ENCODE measurements at places on chromosomes 11 and 22. TPM values are rescaled to one million over a fixed set of nuclear protein-coding genes. Genes with fewer than 3 reads are reported as not detected.

- no peaks in the 10 kb centered on the region for H3K36me3 ChIP-seq
- no peak overlapping the region for H3K27ac ChIP-seq
- H3K4me1 ChIP-seq = peaks cover 11% of the 10 kb centered on the region
- no peak for DNase-seq
- H3K27me3 ChIP-seq = no peaks in the 10 kb centered on the region
- H3K4me3 ChIP-seq = no peak overlapping the region
Measured at GRCh38 chr11:115766561-115766960, 262.3 kb upstream of the CADM1 start.

DNA sequence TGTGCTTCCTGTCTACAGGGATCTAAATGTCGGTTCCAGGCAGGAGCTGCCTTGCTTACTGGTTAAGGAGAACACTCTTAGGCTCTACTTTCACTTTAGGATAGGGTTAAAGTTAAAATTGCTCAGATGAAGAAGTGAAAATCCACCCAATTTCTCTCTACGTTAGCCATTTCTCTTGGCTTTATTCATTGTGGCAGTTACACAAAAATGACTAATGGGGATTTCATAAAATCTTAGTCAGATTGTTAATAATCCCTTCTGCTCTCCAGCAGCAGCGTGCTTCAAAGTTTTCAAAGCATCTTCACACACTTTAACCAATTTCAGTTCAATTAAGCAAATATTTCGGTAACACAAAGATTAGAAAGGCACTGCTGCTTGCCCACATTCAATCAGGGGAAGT, 58.4 kb upstream of the RCN1 start:
- H3K36me3 ChIP-seq = no peaks in the 10 kb centered on the region
- no peak overlapping the region for H3K4me3 ChIP-seq
- H3K27ac ChIP-seq = no peak overlapping the region
- no peaks in the 10 kb centered on the region for H3K4me1 ChIP-seq
- no peaks in the 10 kb centered on the region for H3K27me3 ChIP-seq

DNA sequence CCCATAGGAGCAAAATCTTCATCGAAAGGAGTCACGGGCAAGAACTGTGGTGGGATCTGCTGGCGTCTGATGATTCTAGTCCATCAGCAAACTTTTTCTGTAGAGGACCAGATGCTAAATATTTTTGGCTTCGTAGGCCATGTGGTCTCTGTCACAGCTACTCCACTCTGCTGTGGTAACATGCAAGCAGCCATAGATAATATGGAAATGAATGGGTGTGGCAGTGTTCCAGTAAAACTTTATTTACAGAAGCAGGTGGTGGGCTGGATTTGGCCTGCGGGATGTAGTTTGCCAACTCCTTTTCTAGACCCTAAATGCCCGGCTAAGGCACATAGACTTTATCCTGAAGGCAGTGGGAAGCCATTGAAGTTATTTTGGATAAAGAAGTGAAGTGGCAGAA, 32.9 kb downstream of the BMAL1 start:
- H3K36me3 ChIP-seq = peaks cover 17% of the 10 kb centered on the region
- H3K27ac ChIP-seq = no peak overlapping the region
- DNase-seq = no peak
- no peak overlapping the region for H3K4me3 ChIP-seq
- no peaks in the 10 kb centered on the region for H3K27me3 ChIP-seq
- peaks cover 11% of the 10 kb centered on the region for H3K4me1 ChIP-seq

GRCh38 chr22:31896472-31896871, 47.9 kb upstream of the YWHAH start:
- no peak for DNase-seq
- H3K4me3 ChIP-seq = no peak overlapping the region
- peaks cover 67% of the 10 kb centered on the region for H3K36me3 ChIP-seq
- peaks cover 7% of the 10 kb centered on the region for H3K4me1 ChIP-seq
- no peak overlapping the region for H3K27ac ChIP-seq

- H3K27me3 ChIP-seq = no peaks in the 10 kb centered on the region
- no peaks in the 10 kb centered on the region for H3K36me3 ChIP-seq
- DNase-seq = no peak
- no peak overlapping the region for H3K27ac ChIP-seq
- H3K4me3 ChIP-seq = no peak overlapping the region
Measured at GRCh38 chr11:12239396-12239795, 129.0 kb downstream of the MICAL2 start.

GRCh38 chr11:131668500-131669400, 298.3 kb downstream of the NTM start:
- H3K4me3 ChIP-seq = no peak overlapping the region
- no peaks in the 10 kb centered on the region for H3K36me3 ChIP-seq

DNA sequence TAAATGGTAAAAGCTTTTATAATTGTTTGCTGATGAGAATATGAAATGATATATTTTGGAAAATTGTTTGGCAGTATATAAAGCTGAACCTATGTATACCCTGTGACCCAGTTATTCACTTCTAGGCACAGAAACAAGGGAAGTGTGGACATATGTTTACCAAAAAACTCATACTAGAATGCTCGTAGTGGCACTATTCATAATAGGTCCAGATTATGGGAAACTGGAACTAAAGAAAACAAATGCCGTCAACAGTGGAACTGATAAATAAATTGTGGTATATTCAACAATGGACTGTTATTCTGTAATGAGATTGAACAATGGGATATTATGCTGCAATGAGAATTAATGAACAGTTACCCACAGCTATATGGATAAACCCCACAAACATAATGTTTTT, 32.8 kb downstream of the CSTPP1 start:
- no peak for DNase-seq
- H3K4me1 ChIP-seq = no peaks in the 10 kb centered on the region
- H3K27ac ChIP-seq = no peak overlapping the region
- no peaks in the 10 kb centered on the region for H3K27me3 ChIP-seq

GRCh38 chr22:50255607-50256006, 4.5 kb upstream of the HDAC10 start:
- no peak overlapping the region for H3K27ac ChIP-seq
- H3K36me3 ChIP-seq = no peaks in the 10 kb centered on the region
- no peaks in the 10 kb centered on the region for H3K27me3 ChIP-seq
- H3K4me1 ChIP-seq = peaks cover 12% of the 10 kb centered on the region

DNA sequence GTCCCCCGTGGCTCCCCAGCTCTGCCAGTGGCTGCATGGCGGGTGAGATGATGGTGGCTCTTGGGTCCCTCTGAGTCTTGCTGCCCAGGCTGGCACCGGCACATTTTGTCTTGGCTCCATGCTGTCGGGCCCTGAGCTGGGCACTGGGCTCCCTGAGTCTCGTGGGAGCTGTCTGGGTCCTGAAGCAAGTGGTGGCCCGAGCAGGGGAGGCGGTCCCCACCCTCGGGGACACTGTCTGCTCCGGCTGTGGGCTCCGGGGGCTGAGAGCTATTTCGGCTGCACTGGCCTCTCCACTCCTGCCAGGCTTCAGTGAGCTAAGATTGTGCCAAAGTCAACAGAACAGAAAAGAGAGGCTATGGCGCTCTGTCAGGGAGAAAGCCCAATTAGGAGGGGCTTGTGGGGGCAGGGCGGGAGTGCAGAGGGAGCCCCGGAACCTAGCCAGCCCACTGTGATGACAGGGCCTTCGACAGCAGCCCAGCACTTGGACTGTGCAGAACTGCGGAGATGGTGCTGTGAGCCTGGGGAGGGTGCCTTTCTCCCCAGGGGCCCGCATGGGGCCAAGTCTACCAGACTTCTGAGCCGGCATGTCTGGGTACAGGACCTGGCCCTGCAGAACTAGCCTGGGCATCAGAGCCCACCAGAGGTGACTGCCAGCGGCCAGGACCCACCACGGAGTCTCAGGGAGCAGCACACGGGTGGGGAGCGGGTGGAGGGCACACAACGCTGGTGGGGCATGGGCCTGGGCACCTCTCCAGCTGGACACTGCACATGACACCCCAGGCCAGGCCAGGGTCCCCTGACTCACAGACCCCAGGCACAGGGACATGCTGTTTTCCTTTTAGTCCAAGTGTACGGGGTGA, 38.0 kb downstream of the RTN4R start:
- H3K27me3 ChIP-seq = no peaks in the 10 kb centered on the region
- DNase-seq = no peak
- H3K4me1 ChIP-seq = peaks cover 10% of the 10 kb centered on the region
- H3K27ac ChIP-seq = no peak overlapping the region
- H3K36me3 ChIP-seq = no peaks in the 10 kb centered on the region

- no peaks in the 10 kb centered on the region for H3K27me3 ChIP-seq
- H3K4me3 ChIP-seq = no peak overlapping the region
- H3K27ac ChIP-seq = peak overlapping the region; percentile 89
- no peak for DNase-seq
Measured at GRCh38 chr11:46600194-46600960, 6.6 kb upstream of the AMBRA1 start.

DNA sequence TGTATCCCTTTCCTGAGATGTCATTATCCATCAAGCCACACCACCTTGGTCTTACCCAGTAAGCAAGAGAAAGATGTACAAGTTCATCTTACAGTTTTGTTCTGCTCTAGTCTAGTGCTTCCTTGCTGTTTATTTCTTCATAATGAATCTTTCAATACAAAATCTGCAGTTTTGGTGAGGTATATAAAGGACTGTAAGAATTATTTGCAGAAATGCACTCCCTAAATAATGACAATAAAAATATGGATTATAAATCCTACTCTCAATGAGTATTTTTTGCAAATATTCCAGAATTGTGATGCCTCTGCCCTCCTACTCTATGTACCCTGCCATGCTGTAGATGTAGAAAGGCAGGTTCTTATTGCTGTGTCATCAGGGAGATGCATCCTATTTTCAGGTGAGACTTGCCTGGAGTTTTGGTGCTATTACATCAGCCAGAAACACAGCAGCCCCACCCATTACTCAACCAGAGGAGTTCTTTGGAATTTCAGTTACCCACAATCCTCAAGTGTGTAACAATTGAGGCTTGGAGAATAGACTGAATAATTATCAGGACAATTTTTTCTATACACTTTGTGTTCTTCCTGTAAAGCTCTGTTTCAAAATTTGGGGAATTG, at the start of gene OR10S1:
Gene OR10S1 (minus strand): TSS at position 51 of the 617 bp plus-strand sequence. CDS start 117 bp downstream, outside the sequence.
- H3K27ac ChIP-seq = no peak within 1 kb of the TSS
- H3K4me1 ChIP-seq = no peaks in the 10 kb centered on the region
- no peak for DNase-seq
- H3K36me3 ChIP-seq = no peaks in the 10 kb centered on the region
- no peak within 1 kb of the TSS for H3K4me3 ChIP-seq

- peaks cover 28% of the 10 kb centered on the region for H3K4me1 ChIP-seq
- no peaks in the 10 kb centered on the region for H3K27me3 ChIP-seq
- H3K4me3 ChIP-seq = no peak overlapping the region
- H3K36me3 ChIP-seq = no peaks in the 10 kb centered on the region
- DNase-seq = no peak
- no peak overlapping the region for H3K27ac ChIP-seq
Measured at GRCh38 chr11:121420398-121420797, 31.7 kb upstream of the SORL1 start.

DNA sequence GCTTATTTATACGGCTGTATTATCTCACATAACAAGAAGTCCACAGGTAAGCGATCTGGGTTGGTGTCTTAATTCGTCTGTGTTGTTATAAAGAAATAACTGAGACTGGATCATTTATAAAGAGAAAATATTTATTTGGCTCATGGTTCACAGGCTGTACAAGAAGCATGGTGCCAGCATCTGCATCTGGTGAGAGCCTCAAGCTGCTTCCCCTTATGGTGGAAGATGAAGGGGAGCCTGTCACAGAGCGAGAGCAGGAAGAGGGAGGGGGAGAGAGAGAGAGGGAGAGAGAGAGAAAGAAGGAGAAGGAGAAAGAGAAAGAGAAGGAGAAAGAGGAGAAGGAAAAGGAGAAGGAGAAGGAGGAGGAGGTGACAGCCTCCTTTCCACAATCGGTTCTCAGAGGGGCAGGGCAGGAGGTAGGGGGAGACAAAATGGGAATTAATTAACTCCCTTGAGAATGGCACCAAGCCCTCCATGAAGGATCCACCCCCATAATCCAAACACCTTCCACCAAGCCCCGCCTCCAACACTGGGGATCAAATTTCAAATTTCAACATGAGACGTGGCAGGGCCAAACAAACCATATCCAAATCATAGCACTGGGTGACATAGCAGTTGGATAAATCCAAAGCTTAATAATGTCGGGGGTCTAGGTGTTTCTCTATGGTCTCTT, 15.0 kb upstream of the TRIM44 start:
- H3K4me3 ChIP-seq = no peak overlapping the region
- DNase-seq = no peak
- H3K36me3 ChIP-seq = no peaks in the 10 kb centered on the region
- no peak overlapping the region for H3K27ac ChIP-seq
- H3K27me3 ChIP-seq = no peaks in the 10 kb centered on the region

GRCh38 chr11:73142128-73142377, at the start of gene FCHSD2:
Gene FCHSD2 (minus strand): TSS chr11:73142318. CDS start chr11:73141877, 441 bp downstream.
- H3K36me3 ChIP-seq = no peaks in the 10 kb centered on the region
- peak within 1 kb of the TSS; percentile 73 for H3K4me3 ChIP-seq
- H3K27me3 ChIP-seq = no peaks in the 10 kb centered on the region
- H3K27ac ChIP-seq = peak within 1 kb of the TSS; percentile 86

DNA sequence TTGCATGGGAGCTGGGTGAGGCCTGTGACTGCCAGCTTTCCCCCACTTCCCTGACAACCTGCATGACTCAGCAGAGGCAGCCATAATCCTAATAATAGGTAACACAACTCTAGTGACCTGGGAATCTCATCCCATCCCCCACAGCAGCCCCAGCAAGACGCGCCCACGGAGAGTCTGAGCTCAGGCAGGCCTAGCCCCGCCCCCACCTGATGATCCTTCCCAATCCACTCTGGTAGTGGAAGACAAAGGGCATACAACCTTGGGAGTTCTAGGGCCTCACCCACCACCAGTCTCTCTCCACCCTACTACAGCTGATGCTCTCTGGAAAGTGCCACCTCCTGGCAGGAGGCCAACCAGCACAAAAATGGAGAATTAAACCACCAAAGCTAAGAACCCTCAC, 60.3 kb downstream of the CWF19L2 start:
- no peak overlapping the region for H3K27ac ChIP-seq
- H3K4me3 ChIP-seq = no peak overlapping the region
- no peaks in the 10 kb centered on the region for H3K36me3 ChIP-seq
- no peaks in the 10 kb centered on the region for H3K27me3 ChIP-seq
- H3K4me1 ChIP-seq = no peaks in the 10 kb centered on the region

GRCh38 chr11:105181100-105181499, 41.5 kb upstream of the CARD18 start:
- H3K4me1 ChIP-seq = no peaks in the 10 kb centered on the region
- no peak overlapping the region for H3K27ac ChIP-seq
- DNase-seq = peak; percentile 25
- no peaks in the 10 kb centered on the region for H3K36me3 ChIP-seq

The OR51I1 gene
- not detected for total RNA-seq

The OR52E6 gene
- total RNA-seq = not detected

The C11orf16 gene
- not detected for total RNA-seq

The GPHA2 gene
- not detected for total RNA-seq

The MRGPRX3 gene
- not detected for total RNA-seq

The CSF2RB gene
- total RNA-seq = 14.3 TPM

The KRTAP5-8 gene
- not detected for total RNA-seq

The KLHL35 gene
- total RNA-seq = 6.7 TPM

The ROBO4 gene
- total RNA-seq = 38.8 TPM

The KCNC1 gene
- not detected for total RNA-seq

Measured in tibial nerve (tissue), 4 donors.